NCI-H510A treated with DMSO at 0.1 percent for 48 hours (cell line): ENCODE measurements at places on chromosomes 3 and 15.

DNA sequence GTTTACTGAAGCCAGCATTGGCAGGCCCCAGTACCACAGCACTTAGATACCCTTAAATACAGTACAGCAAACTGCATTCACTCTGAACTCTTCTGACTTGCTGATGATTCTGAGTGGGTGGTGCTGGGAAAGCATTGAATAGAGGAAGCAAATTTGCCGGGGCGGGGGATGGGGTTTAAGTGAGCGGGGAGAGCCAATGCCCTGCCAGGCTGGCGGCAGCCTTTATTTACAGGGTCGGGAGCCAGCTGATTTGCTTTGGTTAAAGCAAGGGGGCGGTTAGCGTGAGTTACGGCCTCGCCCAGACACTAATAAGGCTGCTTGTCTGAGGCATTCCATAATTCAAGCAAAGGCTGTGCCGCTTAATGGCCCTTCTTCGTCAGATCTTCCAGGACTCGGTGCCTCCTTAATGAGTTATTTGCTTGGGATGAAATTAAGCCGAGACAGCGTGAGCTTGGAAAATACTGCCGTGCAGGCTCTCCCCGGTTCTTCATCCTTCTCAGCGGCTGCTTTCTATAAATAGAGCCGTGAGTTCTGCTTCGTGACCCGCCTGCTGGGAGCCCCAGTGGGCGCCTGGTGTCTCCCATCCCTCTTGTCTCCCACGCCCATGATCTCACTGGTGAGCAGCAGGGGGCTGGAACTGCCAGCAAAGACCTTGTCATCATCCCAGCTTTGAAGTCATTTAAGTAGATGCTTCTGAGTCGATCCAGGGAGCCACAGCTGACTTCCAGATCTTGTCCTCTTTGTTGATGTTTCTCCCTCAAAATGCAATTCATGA is 25.8 kb downstream of the SPSB4 start:
- DNase-seq = peak; percentile 25

- DNase-seq = no peak
Observed at GRCh38 chr3:126685021-126685420, 19.0 kb upstream of the CHCHD6 start.

DNA sequence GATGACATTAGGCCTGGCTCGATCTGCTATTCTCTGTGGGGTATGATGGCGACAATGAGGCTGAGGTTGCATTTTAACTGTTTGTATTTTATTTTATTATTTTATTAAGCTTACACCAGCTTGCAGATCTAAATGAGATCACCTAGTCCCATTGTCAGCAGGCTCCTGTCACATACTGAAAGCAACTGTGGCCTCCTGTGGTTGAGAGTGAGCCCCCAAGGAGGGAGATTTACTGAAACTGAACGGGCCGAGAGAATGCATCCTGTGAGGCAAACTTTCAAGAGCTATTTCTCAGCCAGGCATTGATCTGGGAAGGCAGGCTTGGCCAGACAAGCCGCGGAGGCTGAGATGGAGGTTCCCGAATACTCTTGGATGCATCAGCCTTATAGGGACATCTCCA is 210.4 kb upstream of the ARRDC4 start:
- DNase-seq = no peak

GRCh38 chr15:69478259-69478781 is 25.7 kb downstream of the RPLP1 start:
- DNase-seq = peak; percentile 52

DNA sequence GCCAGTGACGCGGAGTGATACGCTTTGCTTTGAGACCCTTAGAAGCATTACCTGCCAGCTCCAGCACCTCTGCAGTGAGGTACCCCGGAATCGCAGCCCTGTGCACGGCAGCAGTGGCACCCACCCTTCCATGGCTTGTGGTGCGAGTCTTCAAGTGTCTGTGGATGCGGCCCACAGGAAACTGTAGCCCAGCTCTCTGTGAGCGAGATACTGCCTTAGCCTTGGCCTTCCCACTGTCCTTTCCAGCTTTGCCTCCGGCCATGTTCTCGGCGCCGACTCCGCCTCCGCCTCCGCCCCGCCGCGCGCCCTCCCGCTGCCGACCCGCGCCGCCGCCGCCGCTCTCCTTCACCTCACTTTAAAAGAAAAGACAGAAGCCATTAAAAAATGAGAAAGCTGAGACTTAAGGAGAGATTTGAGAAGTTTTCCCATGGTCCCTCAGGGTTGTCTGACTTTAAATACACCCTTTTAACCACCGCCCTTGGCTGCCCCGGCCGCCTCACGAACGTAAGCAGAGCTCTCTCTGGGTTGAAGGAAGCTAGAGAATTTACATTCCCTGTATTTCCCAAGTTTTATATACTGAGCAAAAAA is 78.5 kb upstream of the FAM174B start:
- DNase-seq = no peak

DNA sequence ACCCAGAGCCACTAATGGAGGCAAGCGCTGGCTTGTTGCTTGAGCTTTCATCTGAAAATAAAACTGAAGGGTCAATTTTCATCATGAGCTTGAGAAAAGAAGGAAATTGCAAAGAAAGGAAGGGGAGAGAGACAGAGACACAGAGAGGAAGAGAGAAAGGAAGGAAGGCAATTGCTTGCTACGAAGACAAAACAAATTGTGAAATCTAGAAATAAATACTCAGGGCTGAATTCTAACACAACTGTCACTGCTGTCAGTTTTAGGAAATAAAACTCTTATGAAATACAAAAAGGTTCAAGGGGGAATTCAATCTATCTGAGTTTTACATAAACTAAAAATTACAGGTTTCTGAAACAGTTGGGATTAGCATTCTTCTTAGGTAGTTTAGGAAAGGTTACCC is 36.7 kb downstream of the FOXP1 start:
- DNase-seq = no peak

DNA sequence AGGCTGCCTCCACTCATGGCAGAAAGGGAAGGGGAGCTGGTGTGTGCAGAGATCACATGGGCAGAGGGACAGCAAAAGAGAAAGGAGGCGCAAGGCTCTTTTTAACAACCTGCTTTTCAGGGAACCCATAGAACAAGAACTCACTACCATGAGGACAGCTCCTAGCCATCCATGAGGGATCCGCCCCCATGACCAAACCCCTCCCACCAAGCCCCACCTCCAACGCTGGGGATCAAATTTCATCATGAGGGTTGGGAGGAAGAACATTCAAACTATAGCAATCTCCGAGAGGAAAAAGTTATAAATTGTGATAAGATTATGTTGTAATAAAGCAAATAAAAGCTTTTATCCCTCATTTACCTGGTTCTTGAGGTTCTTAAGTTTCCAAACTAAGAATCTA is 84.7 kb upstream of the LMCD1 start:
- no peak for DNase-seq

DNA sequence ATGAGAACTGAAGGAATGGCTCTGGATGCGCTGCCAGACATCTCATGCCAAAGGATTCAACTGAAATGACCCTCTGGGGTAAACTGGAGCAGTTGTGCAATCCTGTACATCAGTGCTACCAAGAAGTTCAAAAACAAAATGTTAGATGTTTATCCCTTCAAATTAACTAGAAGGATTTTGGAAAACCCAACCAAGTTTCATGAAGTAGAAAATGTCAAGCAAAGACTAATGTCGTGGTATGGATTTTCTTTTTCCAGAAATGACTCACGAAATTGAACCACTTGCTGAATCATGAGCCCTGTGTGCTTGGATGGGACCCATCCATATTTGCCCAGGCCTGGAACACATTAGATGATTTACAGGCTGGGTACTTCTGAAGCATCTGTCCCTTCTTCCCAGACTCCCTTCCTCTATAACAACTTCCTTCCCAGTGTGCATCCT is 101.6 kb downstream of the LRTM1 start:
- no peak for DNase-seq

GRCh38 chr3:183987000-183987600 is 30.6 kb downstream of the ABCC5 start:
- no peak for DNase-seq

- no peak for DNase-seq
Observed at GRCh38 chr3:23640471-23641146, 165.1 kb upstream of the UBE2E1 start.

DNA sequence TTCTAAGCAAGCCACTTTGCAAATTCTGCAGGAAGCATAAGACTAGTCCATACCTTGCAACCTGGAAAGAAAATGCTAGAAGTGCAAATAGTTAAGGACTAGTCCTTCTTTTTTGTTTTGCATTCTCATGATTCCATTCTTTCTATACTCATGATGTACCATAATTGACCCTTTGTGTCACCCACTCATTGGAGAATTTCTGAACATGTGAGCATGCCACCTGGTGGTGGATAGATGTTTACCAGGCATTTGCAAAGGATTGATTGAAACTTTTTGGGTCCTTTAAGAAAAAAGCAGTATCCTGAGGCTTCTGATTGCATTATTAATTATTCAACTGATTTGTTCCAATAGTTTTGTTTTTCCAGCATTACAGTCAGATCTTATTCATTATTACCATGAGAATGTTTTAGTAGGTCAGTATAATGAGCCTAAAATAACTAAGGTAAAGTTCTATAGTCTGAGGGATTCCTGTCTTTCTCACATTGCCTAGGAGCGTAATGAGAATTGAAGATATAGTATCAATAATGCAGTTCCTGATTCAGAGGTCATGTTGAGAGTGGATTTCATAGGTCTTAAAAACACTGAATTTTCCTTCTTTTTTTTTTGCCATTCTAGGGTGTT is 20.2 kb upstream of the DIPK2A start:
- DNase-seq = no peak

DNA sequence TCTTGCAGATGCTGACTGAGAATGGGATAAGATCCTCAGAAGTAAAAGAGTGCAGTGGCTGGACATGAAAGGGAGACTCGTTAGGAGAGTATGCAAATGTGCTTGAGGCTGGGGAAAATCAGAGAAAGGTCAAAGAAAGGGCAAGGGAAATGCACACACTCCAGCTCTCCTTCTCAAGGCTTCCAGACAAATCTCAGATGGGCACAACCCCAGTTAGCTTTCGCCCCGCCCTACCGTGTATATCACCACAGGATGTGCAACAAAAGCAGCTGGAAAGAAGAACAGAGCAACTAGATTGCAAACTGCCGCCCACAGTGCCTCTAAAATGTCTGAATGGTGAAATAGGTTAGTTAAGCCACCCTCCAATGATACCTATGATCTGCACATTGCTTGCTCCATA is 63.9 kb downstream of the CERS3 start:
- DNase-seq = no peak
